ENCODE measurements at places on chromosomes 3 and 15. TPM values are rescaled to one million over a fixed set of nuclear protein-coding genes. Genes with fewer than 3 reads are reported as not detected.

NEIL1 gene
- polyA plus RNA-seq = 10.4 TPM

MKRN2OS gene
- polyA plus RNA-seq = 0.17 TPM

WDR72 gene
- polyA plus RNA-seq = 1.6 TPM

IQCH gene
- polyA plus RNA-seq = 0.60 TPM

TMEM212 gene
- not detected for polyA plus RNA-seq

HRG gene
- polyA plus RNA-seq = not detected

CLRN1 gene
- polyA plus RNA-seq = 0.20 TPM

PBRM1 gene
- 17.0 TPM for polyA plus RNA-seq

MAGEL2 gene
- 0.63 TPM for polyA plus RNA-seq

HACL1 gene
- polyA plus RNA-seq = 24.2 TPM

ADAMTSL3 gene
- polyA plus RNA-seq = 0.35 TPM

All from H1 (cell line).